Fibroblast of mammary gland (primary cell): ENCODE measurements at places on chromosomes 1 and 21.
A peak's percentile ranks its signal among the peaks of the same experiment; 100 is the strongest.

- peak; percentile 19 for DNase-seq
Measured at GRCh38 chr1:218996362-218996761, 177.3 kb upstream of the LYPLAL1 start.

DNA sequence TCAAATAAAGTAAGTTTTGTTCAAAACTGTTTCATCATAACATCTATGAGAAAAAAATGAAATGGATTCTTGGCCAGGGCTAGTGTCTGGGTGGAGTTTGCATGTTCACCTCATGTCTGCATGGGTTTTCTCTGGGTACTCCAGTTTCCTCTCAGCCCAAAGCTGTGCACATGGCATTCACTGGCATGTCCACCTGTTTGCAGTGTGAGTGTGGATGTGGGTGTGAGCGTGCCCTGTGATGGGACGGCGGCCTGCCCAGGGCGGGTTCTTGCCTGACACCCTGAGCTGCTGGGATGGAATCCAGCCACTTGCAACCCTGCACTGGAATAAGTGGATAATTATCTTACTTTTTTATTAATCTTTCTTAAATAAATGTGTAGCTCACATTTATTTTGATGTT, 185.5 kb downstream of the RYR2 start:
- no peak for DNase-seq

DNA sequence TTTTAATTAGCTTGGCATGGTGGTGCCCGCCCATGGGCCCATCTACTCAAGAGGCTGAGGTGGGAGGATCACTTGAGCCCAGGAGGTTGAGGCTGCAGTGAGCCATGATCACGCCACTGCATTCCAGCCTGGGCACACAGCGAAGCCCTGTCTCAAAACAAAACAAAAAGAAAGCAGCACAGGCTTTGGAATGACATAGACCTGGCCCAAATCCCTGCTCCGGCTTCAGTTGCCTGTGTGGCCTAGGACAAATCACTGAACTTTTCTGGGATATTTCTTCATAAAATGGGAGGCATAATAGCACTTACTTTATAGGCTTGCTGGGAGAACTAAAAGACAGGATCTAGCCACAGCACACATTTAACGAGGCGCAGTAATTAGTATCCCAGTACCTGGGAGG, 2.4 kb downstream of the PEAR1 start:
- no peak for DNase-seq

DNA sequence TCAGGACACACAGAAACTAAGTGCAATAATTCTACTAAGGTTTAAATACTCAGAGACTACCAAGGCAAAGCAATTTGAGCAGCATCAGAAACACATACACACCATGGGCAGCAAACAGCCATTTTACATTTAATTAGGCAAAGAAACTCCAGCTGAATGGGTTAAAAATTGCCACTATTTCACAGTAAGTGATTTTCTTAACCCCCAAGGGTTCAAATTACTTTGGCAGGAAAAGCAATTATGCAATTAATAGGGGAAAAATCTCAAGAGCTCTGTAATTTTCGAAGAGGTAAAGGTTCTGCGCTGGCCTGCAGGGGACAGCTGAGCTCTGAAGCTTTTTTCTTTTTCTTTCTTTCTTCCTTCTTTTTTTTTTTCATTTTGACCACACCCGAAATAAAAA, 206.2 kb upstream of the RRP15 start:
- no peak for DNase-seq

DNA sequence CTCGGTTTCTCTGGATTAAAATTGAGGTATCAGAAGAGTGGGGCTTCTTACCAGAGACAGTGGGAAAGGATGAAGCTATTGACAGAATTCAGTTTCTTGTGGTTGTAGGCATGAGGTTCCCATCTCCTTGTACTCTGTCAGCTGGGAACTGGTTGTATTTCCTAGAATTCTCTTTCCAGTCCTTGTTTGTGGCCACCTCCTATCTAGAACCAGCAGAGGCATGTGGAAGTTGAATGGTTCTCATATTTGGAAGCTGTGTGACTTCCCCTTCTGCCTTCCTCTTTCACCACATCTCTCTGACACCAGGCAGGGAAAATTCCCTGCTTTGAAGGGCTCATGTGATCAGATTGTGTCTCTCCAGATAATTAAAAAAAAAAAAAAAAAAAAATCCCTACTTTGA, 457.7 kb upstream of the ADAMTS5 start:
- peak; percentile 18 for DNase-seq

DNA sequence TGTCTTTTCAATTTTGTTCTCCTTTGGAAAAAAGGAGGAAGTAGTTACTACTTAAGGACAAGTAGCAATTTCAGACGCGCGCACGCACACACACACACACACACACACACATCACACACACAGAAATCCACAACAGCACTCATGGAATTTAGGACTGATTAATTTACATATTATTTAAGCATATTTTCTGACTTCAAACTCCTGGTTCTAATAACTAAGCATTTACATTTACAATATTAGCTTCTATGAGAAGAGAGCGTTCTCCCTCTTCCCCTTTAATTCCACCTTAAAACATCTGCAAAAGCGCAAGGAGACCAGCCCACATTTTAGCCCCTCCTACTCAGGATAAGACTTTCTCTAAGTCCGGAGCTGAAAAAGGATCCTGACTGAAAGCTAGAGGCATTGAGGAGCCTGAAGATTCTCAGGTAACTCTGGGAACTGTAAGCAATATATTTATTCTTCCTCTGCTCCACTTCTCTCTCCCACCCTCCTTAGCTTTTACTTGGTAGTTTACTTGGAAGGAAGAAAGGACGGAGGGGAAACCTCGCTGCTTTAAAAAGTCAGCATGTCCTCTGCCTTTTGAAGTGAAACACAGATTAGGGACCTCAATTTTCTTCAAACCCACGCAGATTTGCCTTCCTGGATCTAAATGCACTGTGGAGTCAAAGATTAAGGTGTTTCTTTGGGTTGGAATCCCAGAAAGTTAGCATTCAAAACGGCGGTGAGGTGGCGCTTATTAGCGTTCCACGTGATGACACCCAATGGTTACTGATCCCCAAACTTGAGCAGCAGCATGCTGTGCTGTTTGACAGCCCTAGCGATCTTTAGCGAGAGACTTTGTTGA, at the start of gene PLA2G4A:
TSS of gene PLA2G4A (plus strand) at position 339 of the 844 bp plus-strand sequence. CDS start 25,406 bp downstream, outside the sequence.
- DNase-seq, result peak; percentile 77

DNA sequence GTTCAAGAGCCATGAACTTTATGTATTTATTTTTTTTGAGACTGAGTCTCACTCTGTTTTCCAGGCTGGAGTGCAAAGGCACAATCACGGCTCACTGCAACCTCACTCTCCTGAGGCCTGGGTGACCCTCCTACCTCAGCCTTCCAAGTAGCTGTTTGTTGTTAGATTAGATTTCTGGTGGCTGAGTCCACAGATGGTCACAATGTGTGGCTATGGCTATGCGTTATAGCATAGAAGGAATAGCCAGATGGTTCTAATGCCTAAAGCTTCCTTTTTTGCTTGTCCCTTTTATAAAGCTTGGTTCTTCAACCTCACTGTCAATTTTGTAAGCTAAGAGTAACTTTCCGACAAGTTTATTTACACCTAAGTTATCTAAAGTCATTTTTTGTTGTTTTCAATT, 62.3 kb upstream of the FMN2 start:
- DNase-seq, result peak; percentile 17

DNA sequence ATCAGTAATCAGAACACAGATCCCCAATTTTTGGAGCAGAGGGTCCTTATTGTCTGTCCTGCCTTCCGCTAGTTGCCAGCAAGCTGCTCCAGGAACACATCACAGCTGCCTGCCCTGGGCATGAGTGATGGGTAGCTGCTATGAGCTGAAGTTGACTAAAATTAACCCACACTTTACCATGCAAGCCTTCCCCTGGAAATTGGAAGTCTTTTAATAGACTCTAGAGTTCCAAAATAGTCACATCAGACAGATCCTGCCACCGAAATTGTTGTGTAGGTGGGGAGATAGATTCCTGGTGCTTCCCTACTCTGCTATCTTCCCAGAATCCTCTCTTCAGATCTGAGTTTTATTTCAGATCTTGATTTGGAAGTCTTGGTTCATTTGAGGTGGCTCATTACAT, 63.1 kb upstream of the GCLM start:
- DNase-seq, result no peak

- no peak for DNase-seq
Measured at GRCh38 chr1:59331686-59332620, 35.1 kb downstream of the FGGY start.

DNA sequence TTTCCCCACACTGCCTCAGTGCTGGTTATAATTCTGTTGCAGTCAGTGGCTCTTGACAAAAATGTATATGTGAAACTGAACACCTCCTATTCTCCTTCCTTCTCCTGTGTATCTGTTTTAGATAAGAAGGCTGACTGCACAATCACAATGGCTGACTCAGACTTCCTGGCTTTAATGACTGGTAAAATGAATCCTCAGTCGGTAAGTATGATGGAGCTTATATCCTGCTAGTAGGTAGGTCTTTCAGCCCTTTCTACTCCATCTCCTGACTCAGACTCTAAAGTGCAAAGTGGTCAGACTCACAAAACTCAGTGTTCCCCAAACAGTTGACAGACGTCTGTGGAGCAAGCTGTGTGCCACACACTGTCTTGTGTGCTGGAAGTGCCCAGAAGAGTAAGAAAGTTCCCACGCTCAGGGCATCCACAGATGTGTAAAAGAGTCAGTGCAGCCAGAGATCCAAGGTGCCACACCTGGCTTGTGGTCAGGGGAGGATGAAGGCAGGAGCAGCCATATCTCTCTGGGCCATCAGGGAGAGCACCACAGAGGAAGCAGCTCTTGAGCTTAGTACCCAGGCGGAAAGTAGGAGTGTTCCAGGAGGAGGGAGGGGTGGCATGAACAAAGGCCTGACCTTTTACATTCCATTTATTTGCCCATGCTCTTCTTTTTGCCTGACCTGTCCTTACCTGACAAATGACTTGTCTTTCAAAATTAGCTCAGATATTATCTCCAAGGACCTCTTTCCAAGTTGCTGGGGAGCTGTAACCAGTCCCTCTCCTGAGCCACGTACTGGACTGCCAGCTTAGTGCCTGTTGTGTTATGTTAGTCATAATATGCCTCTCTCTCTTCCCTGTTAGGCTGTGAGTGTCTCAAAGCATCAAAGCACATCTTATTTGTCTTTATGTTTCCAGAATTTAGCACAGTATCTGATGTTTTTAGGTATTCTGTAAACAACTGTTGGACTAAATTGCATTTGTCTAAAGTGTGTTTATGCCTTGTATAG, 14.0 kb upstream of the PODN start:
- peak; percentile 77 for DNase-seq

GRCh38 chr1:215114154-215114933, 31.8 kb downstream of the KCNK2 start:
- DNase-seq, result peak; percentile 94

- no peak for DNase-seq
Measured at GRCh38 chr21:41774467-41775148, 7.8 kb upstream of the RIPK4 start.

- DNase-seq, result no peak
Measured at GRCh38 chr1:214496126-214496525, 55.3 kb downstream of the PTPN14 start.

- no peak for DNase-seq
Measured at GRCh38 chr1:239240736-239241135, 145.6 kb upstream of the CHRM3 start.

- DNase-seq, result no peak
Measured at GRCh38 chr1:15948091-15948591, 27.8 kb downstream of the ZBTB17 start.

- DNase-seq, result peak; percentile 77
Measured at GRCh38 chr1:63868268-63868781, 94.5 kb downstream of the ROR1 start.

GRCh38 chr1:17422461-17422860, 17.0 kb downstream of the RCC2 start:
- DNase-seq, result no peak

GRCh38 chr1:158728510-158729225, 8.1 kb upstream of the OR6K3 start:
- DNase-seq, result no peak

GRCh38 chr1:119279456-119280381, 88.9 kb upstream of the HAO2 start:
- peak; percentile 86 for DNase-seq

DNA sequence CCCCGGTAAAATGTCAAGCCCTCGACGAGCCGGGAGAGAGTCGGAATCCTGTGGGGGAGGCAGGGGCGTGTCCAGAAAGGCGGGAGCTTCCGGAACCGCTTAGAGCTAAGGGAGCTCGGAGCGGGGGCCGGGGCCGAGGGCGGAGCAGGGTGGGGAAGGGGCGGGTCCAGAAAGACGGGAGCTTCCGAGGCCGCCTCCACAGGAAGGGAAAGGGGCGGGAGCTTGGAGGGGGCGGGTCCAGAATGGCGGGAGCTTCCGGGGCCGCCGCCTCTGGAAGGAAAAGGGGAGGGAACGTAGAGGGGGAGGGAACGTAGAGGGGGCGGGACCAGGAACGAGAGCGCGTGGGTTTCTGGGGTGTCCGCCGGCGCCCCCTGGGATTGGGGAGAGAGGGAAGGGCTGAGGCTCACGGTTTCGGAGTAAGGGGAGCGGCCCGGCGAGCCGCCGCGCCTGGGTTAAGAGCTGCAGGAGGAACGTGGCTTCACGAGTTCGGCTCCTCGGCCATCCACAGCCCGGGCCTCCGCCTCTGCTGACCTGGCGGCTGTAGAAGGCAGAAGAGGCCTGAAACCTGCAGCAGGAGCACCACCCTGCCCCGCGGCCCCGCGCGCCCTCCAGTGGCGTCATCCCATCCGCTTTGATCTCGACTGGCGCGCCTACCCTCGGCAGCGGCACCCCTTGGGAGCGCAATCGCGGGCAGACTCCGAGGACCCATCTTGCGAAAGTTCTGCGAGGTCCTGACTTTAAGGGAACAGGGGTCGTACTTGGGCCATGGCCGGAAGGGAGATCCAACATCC, 23.0 kb upstream of the HPDL start:
- peak; percentile 96 for DNase-seq

DNA sequence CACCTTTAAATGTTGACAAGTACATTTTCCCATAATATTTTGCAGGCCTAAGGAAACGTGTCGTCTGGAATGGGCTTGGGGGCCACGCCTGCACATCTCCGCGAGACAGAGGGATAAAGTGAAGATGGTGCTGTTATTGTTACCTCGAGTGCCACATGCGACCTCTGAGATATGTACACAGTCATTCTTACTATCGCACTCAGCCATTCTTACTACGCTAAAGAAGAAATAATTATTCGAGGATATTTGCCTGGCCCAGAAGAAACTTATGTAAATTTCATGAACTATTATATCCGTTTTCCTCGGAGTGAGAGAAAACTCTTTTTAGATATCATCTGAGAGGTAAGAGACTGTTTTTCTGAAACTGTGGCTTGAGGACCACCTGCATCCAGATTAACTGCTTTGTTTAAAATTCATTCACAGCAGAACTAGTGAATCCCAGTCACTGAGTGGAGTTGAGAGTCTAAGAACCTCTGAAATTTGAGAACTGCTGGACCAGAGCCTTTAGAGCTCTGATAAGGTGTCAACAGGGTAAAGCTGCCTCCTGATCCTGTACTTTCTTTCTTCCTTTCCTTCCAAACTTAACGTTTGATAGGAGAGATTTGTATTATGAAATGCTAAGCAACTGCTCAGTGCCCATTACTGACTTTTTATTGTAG, 811 bp downstream of the EXO1 start:
- DNase-seq, result no peak

DNA sequence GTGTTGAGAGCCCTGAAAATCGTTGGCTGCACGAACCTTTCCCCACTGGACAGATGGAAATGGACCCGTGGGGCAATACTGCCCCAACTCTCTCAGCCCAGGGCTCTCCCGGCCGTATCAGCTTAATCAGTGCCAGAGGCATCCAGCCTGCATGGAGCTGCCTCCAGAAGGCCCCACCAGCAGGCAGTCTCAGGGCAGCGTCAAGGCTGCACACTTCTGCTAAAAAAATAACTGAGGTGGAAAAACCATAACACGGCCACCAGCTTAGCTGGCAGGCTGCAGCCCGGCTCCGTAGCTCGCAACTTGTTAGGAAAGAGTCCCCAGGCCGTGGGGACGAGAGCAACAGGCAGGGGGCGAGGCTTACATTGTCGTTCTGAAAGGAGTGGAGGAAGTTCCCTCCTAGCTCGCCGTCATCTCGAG, 27.9 kb downstream of the MRPL37 start:
- DNase-seq, result no peak
